A549 treated with ZK216348 at 1 μM for 4 hours (cell line): ENCODE measurements at places on chromosomes 6 and 20. TPM values are rescaled to one million over a fixed set of nuclear protein-coding genes. Genes with fewer than 3 reads are reported as not detected.

SRSF12 gene
- total RNA-seq = 0.75 to 1.9 TPM (median 1.0 TPM) in 5 replicates

CDSN gene
- total RNA-seq = 0.11 TPM in 1 of 5 replicates, not detected in the others

BTN1A1 gene
- not detected in 5 replicates for total RNA-seq

DAAM2 gene
- total RNA-seq = 0.02 to 0.04 TPM in 2 of 5 replicates, not detected in the others

SLC25A27 gene
- 0.40 to 0.98 TPM (median 0.57 TPM) in 5 replicates for total RNA-seq

CLPSL1 gene
- not detected in 5 replicates for total RNA-seq

OR2B6 gene
- total RNA-seq = 0.15 to 0.62 TPM in 2 of 5 replicates, not detected in the others

C6orf120 gene
- total RNA-seq = 8.3 to 15.1 TPM (median 12.6 TPM) in 5 replicates

BCAS1 gene
- 0.39 to 1.0 TPM (median 0.53 TPM) in 5 replicates for total RNA-seq

SLC22A16 gene
- not detected in 5 replicates for total RNA-seq

EPHA7 gene
- 0.04 to 0.09 TPM (median 0.06 TPM) in 5 replicates for total RNA-seq

GPLD1 gene
- total RNA-seq = 0.60 to 1.6 TPM (median 0.93 TPM) in 5 replicates

OXT gene
- not detected in 5 replicates for total RNA-seq

CALHM4 gene
- not detected in 5 replicates for total RNA-seq

RIN2 gene
- 23.9 to 27.9 TPM (median 26.6 TPM) in 5 replicates for total RNA-seq
